ENCODE measurements at places on chromosomes 12 and 14.

DNA sequence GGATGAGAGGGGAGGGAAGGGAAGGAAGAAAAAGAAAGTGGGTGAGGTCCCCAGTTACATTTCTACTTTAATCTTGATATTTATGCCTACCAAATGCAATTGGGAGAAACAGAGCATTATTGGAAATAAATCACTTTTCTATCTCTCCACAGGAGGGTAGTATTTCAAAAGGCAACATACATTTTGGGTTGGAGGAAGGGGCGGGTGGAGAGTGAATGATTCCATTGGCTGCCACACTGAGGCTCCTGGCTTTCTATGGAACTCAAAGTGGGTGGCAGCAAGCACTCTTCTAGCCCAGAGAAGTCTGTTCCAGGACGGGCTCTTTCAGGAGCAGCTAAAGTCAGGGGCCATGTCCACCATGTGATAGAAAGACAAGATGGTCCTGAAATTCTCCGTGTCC, 441.3 kb downstream of the DAD1 start:
- DNase-seq = no peak

- no peak for DNase-seq
Measured at GRCh38 chr14:99944241-99944651, 121.0 kb upstream of the EVL start.

GRCh38 chr14:29724991-29725390, 202.7 kb downstream of the PRKD1 start:
- no peak for DNase-seq

GRCh38 chr14:104966981-104967385, 11.2 kb downstream of the AHNAK2 start:
- no peak for DNase-seq

DNA sequence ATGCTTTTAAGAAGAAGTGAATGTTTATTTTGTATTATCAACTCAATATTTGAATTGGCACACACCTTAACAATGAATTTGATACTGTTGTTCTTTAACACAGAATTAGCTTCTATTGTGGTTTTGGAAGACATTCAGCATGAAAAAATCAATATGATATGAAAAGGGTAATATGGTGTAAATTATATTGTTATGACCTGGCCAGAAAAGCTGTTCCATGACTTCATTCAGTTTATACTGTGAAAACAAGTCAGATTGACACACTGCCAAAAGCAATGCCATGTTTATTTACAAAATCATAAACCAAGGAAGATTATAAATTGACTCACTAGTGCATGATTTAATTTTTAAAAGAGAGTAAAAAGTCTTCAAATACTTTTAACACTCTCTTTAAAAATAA, 851.4 kb upstream of the SEL1L start:
- no peak for DNase-seq

DNA sequence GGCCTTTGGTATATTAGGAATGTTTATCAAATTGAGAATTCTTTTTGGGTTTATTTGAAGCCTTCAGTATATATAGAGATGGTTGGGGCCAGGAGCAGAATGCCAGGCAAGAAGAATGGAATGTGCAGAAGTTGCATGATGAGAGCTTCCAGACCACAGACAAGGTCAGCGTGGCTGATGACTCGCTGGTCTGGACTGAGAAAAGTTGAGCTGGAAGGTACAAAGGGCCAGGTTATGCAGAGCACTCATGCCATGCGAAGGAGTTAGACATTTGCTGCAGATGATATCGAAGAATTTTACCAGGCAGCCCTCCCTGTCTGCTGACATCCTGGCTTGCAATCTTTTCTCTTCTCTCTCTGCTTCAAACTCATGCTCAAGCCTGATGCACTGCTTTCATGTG, 196.2 kb upstream of the ARHGAP5 start:
- no peak for DNase-seq

GRCh38 chr12:132069336-132069985, 74.7 kb downstream of the DDX51 start:
- no peak for DNase-seq

DNA sequence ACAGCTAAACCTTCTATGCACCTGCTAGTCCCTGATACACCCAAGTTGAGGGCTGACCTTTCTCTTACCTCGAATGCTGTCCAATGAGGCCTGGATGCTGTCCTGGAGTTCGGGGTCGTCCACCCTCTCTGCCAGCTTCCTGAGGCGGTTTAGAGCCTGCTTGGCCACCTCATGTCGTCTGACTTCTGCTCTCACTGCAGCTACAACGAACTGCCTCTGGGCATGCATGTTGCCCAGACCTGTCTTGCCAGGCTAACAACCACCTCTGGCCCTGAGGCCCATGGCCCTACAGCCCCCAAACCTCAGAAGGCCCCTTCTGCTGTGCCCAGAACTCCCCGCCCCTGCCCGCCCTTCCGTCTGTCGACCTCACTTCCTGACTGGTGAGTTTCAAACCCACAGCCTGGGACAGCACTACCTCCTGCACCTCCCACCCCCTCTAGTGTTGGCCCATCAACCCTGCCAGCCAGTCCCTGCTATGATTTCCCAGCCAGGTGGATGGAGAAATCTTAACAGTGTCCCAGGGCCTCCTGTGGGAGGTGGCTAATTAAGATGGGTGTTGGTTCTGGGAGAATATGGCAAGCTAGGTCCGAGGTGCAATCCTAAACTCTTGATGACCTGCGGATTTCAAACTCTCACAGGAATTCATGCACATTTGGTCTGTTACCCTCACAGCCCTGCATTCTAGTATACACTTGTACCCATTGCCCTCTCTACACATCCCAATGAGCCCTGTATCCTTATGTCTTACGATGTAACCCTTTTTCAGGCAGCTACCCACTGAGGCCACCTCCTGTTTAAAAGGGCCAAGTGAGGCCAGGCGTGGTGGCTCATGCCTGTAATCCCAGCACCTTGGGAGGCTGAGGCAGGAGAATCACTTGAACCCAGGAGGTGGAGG, 2.7 kb upstream of the TSPAN31 start:
- DNase-seq = peak; percentile 78

- DNase-seq = no peak
Measured at GRCh38 chr14:68851078-68851477, 58.2 kb upstream of the ZFP36L1 start.
